ENCODE measurements at places on chromosomes 5 and 9. TPM values are rescaled to one million over a fixed set of nuclear protein-coding genes. Genes with fewer than 3 reads are reported as not detected.

Gene PDGFRB
- 68.3 TPM for total RNA-seq

Gene C1QTNF2
- total RNA-seq = 1.5 TPM

DNA sequence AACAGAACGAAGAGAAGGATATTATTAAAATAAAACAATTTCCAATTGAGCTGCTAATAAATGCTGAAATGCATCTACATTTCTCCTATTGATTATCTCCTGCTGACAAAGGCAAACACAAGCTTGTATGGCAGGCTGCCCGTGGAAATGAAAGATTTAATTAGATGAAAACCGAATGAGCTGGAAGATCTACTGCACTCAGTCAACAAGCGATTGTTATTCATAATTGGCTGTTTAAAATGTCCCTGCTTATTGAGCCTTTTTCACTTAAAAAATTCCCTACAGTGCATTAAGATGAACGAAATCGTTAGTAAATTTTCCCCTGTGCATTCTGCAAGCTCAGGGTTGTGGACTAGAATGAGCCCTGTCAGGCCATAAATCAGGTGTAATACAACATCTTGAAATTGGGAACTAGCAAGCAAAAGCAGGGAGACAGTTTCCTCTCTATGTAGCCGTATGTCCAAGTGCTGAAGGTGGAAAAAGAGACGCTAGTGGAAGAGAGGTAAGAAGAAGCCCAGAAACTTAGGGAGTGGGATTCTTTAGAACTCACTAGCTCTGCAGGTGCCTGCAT lies 28.5 kb upstream of the KIF4B start:
- DNase-seq = no peak

DNA sequence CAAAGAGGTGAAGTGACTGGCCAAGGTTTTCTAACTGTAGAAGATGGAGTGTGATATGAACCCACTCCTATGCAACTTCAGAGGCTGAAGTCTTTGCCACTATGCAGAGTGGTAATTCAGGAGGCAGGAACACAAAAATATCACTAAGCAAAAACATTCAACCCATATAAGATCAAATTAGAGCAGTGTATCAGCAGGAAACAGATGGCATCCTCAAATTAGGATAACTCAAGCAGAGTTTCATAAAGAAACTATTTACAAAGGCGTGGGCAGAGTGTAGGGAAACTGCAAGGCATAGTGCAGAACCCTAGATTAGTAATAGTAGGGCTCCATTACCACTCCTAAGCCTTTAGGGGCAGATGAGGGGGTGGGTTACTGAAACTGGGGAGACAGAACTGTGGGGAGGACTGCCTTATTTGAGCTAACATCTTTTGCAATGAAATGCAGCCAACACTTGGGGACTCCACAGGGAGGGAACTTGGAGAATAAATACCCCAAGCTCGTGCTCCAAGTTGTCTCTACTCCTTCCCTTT lies 72.2 kb downstream of the PTTG1 start:
- no peak for DNase-seq

DNA sequence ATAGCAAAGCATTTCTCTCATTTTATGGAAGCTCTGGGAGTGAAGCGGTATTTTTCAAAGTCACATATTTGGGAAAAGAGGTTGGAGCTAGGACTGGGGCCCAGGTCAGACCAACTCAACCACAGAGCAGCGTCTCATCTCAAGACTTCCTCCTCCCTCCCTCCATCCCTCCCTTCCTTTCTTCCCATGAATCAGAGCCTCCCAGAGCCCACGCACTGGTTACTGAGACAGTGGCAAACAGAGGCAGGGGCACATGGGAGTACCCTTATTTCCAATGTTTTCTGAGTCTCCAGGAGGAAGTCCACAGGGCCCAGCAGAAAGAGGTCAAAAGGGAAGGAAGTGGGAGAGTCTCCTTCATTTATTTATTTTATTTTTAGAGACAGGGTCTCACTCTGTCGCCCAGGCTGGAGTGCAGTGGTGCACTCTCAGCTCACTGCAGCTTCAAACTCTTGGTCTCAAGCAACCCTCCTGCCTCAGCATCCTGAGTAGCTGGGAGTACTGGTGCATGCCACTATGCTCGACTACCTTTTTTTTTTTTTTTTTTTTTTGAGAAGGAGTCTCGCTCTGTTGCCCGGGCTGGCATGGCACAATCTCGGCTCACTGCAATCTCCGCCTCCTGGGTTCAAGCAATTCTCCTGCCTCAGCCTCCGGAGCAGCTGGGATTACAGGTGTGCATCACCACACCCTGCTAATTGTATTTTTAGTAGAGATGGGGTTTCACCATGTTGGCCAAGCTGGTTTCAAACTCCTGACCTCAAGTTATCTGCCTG lies 52.5 kb upstream of the CDKN2AIPNL start:
- no peak for DNase-seq

GRCh38 chr9:83006378-83006777 lies 56.6 kb downstream of the RASEF start:
- DNase-seq = no peak

DNA sequence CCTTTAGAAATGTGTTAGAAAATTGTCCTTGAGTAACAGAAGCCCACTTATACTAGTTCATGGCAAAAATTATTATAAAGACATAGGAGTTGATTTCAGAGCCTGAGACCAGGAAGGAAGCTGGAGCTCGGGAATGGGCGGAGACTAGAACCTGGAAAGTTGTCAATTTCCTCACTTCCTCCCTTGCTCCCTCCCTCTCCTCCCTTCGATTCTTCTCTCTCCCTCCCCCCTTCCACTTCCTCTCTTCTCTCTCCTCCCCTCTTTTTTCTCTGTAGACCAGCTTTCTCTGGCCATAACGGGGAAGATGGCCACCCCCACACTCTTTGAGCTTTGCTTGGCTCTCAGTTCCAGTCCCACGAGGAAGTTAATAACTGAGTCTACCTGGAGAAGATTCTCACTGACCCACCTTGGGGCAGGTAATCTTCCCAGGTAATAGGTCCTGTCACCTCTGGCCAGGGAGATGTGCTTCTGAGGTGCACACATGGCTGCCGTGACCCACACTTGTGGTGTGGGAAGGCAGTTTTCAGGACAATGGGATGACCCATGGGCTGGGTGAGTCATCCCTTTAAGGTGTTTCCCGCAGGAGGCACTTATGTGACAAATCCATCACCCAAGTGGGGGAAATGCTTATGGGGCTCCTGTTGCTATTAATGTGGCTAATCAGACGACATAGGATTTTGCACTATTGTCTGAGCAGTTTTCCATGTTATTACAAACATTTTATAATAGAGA lies 78.7 kb downstream of the HSPA4 start:
- DNase-seq = no peak

GRCh38 chr5:6220346-6221088 lies 157.8 kb downstream of the MED10 start:
- DNase-seq = no peak

- DNase-seq = no peak
Measured at GRCh38 chr9:88998503-88998902, 7.2 kb downstream of the S1PR3 start.
